Stimulated activated CD8-positive, alpha-beta memory T cell treated with anti-CD3 and anti-CD28 coated beads, Interleukin-4, amount 100 ng/mL, for 1 hour (primary cell): ENCODE measurements at places on chromosomes 16 and 17.

- no peak for DNase-seq
Observed at GRCh38 chr17:48567646-48568354, 10.3 kb downstream of the HOXB4 start.

DNA sequence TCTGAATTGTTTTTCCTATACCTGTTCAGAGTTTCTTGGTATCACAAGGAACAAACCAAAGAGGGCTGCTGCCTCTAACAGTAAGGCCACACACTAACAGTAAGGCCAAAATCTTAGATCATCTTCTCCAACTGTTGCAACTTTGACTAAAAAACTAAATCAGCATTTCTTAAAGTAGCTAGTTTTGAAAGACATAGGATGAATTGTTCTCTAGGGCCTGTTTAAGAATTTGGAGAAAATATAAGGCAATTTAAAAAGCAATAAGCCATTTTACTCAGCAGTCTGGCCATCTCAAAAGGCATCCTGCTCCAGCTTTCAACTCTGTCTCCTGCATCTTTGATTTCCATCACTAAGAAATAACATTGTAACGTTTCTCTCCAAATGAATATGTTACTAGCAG, 105.0 kb upstream of the MON1B start:
- DNase-seq = no peak

DNA sequence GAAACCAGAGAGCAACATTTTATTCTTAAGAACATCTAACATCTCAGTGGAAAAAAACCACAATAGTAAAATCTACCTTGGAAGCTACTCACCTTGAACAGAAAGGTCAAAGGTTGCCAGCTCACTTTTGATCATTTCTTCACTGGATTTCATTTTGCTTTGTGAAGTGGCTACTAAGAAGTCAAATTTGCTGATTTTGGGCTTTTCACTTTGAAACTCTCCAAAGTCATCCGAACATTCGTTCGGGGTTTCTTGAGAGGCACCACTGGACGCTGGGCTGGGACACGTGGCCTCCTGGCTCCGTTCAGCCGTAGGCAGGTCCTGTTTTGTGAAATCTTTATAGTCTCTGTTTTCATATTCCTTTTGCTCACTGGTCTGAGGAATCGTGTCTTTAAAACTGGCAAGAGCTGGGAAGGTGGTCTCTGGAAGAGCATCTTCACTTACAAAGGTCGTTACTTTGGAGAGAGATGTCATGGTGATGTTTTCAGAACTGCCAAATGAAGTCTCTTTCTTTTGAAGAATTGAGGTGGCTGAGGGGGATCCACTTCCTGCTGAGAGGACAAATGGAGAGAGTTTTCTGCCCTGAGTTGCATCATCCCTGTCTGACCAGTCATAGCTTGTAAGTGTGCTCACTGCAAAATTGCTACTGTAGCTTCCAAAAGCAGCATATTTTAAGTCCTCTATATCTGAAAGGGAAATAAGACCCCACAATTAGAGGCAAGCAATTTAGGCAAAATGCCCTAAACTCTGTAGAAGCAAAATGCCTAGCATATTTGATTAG, 52.4 kb downstream of the DUSP14 start:
- no peak for DNase-seq

DNA sequence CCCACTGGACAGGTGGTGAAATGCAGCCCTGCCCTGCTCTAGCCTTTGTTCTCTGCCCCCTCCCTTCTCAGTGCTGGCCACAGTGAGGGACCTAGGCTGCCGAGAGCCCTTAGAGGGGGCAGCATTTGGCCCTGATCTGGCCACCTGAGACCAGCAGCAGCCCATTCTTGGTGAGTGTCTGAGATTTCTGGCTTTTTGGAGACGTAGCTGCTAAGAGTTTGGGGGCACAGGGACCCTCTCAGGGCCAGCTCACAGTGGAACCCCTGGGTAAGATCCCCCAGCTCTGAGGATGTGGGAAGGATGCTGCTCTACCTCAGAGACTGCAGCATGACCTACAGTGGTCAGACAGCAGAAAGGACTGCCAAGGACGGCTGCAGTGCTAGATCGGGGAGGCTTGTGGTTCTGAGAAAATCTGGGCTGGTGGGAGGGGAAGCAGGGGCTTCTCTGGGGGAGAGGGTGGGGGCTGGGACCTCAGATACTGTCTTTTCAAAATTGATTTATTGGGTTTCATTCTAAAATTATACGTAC, 13.3 kb downstream of the GRB7 start:
- no peak for DNase-seq

GRCh38 chr17:59372138-59372751, 40.8 kb downstream of the YPEL2 start:
- DNase-seq = no peak

DNA sequence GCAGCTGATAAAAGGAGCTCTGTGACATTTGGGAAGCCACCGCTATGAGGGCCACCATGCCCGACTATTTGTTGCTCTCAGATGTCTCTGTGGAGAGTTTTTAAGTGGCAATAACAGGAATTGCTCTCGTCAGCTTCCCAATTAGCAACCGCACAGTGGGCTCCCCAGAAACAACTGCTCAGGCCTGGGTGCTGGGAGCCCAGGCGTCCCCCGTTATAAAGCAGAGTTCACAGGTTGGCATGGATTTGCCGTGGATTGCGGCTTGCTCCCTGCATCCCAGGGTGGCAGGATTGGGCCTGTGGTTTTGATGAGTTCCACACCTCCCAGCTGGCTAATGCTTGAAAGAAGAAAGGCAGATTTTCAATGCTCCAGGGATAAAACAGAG, 289.9 kb downstream of the CPPED1 start:
- no peak for DNase-seq

GRCh38 chr17:46028374-46028773, 29.3 kb downstream of the STH start:
- no peak for DNase-seq

DNA sequence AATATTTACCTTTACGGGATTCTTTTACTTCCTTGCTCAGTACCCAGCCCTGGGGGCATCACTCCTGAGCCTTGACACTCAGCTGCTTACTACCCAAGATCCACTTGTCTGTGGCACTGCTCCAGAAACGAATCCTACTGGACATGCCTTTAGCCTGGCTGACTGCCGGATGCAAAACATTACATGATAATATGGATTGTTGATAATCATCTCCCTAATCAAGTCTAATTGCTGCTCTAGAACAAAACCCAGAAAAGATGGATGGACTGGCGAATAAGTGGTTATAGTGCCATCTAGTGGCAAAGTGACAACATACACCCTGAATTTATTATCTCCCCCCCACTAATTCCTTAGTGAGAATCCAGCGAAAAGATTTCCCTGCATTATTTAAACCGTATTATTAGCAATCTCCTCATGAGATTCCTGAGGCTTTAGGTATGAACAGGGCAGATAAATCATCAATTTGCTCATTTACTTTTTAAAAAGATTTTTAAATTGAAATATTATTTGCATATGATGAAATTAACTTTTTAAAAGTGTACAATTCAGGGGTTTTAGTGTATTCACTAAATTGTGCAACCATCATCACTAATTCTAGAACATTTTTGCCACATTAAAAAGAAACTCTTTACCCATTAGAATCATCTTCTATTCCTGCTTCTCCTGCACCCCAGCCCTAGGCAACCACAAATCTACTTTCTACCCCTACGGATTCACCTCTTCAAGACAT, 61.6 kb downstream of the RGS9 start:
- DNase-seq = no peak

- DNase-seq = no peak
Observed at GRCh38 chr16:57541754-57542435, 548 bp upstream of the ADGRG5 start.

DNA sequence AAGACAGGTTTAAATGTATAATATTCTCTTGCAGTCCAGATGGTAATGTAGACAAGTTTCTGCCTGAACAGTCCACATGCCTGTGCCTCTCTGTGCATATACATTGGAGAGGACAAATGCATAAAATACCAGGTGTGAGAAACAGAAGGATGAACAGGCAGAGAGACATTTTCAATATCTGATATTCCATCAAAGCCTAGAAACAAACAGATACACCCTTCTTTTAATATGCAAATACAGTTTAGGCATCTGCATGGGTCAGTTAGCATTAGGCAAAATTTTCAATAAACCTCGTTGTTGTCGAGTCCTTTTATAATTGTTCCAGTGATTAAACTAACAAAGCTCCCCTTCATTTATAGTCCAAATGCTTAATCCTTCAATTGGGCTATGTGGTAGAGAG, 897 bp downstream of the OMG start:
- no peak for DNase-seq

GRCh38 chr16:2428051-2428783, 1.0 kb upstream of the CCNF start:
- DNase-seq = no peak

GRCh38 chr16:59042301-59042700, 308.2 kb upstream of the GOT2 start:
- no peak for DNase-seq

- DNase-seq = no peak
Observed at GRCh38 chr17:10034719-10035475, 129.8 kb upstream of the RCVRN start.

- no peak for DNase-seq
Observed at GRCh38 chr17:44906763-44907728, 7.8 kb upstream of the EFTUD2 start.

DNA sequence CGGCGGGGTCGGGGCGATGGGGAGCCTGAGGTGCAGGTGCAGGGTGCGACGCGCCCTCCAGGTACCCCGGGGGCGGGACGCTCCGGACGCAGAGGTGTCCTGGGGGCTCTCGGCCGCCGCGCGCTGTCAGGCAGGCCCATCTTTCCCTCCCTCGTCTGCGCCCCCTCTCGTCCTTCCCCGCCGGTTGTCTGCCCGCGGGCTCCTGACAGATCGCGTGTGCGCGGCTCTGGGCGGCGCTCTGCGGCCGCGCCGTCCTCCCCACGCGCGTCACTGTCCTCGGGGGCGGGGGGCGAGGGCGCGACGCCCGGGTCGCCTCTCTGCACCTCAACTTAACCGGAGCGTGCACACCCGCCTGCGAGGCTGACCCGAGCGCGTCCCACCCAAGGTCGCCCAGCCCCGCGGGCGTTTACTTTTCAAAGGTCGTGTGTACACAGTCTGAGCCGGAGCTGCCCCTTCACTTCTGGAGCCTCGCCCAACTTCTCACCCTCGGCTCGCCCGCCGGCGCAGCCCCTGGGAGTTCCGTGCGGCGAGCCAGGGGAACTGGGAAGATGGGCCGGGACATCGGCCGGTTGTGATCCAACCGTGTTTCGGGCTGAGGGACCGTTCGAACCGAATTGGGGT, 512 bp downstream of the AKAP1 start:
- DNase-seq = peak; percentile 7

GRCh38 chr17:59154292-59154720, 680 bp downstream of the SKA2 start:
- DNase-seq = no peak

GRCh38 chr16:3088450-3088849, 10.6 kb downstream of the ZSCAN10 start:
- no peak for DNase-seq

DNA sequence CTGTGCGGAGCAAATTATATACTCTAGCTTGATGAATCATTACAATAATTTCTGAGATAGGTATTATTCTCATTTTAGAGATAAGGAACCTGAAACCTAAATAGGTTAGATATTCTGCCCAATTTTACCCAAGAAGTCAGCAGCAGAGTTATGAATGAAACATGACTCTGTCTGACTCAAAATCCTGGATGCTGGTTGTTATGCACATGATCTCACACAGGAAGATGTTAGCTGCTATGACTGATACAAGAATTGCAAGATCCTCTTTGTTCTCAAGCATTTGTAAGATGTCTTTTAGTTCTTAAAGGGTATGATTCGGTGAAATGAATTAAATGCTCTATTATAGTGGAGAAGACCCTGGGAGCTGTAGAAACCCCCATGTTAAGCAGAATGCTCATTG, 447.8 kb downstream of the KIF2B start:
- DNase-seq = no peak

DNA sequence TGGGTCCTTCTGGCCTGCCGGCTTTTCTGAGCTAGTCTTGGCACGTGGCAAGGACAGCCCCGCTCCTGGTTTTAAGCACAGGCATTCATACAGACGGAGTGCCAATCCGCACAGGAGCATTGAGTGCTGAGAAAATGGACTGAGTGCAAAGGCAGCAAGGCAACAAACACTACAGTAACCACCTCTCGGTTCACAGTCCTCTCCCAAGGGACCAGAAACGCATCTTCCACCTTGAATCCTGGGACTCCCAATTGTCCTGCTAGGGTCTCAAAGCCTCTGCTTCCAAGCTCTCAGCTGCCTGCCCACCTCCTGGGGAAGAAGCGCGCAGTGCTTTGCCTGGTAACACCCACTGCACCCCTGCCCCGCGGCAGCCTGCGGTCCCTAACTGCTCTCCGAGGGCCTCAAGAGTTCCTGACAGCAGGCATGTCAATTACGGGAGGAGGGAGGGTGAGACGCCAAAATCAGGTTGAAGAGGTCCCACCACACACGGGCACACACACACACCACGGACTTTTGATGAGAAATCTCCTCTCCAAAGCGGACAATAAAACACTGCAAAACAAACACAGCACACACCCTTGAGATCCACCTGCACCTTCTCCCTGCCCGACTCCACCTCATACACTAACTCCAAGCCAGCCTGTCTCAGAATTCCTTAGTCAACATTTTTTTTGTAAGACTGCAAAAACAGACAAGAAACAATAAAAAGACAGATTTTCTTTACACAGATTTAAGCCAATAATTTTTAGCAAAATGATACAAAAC, 15.0 kb downstream of the SLC16A3 start:
- DNase-seq = no peak

DNA sequence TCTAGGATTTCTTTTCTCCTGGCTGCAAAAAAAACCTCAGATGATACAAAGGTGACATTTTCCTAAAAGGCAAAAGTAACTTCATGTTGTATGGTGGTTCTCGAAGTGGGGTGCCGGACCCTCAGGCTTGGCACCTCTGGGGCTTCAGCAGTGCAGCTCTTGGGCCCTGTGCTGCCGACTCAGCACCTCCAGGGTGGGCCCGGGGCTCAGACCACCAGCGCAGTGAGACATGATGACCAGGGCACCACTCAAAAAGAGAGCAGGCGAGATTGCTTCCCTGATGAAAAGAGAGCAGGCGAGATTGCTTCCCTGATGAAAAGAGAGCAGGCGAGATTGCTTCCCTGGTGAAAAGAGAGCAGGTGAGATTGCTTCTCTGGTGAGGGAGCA, 98.7 kb upstream of the ZNF750 start:
- no peak for DNase-seq

GRCh38 chr17:77829843-77830799, 128.4 kb upstream of the TNRC6C start:
- DNase-seq = no peak

- no peak for DNase-seq
Observed at GRCh38 chr17:44941712-44942331, 5.8 kb downstream of the KIF18B start.

GRCh38 chr16:704552-705380, 835 bp downstream of the FBXL16 start:
- no peak for DNase-seq

- DNase-seq = no peak
Observed at GRCh38 chr17:80096561-80097021, 4.8 kb upstream of the GAA start.

- no peak for DNase-seq
Observed at GRCh38 chr17:65208717-65209116, 71.5 kb downstream of the RGS9 start.

- no peak for DNase-seq
Observed at GRCh38 chr17:16435925-16436886, 20.8 kb downstream of the TRPV2 start.
